ENCODE measurements at places on chromosomes 1 and 21.

DNA sequence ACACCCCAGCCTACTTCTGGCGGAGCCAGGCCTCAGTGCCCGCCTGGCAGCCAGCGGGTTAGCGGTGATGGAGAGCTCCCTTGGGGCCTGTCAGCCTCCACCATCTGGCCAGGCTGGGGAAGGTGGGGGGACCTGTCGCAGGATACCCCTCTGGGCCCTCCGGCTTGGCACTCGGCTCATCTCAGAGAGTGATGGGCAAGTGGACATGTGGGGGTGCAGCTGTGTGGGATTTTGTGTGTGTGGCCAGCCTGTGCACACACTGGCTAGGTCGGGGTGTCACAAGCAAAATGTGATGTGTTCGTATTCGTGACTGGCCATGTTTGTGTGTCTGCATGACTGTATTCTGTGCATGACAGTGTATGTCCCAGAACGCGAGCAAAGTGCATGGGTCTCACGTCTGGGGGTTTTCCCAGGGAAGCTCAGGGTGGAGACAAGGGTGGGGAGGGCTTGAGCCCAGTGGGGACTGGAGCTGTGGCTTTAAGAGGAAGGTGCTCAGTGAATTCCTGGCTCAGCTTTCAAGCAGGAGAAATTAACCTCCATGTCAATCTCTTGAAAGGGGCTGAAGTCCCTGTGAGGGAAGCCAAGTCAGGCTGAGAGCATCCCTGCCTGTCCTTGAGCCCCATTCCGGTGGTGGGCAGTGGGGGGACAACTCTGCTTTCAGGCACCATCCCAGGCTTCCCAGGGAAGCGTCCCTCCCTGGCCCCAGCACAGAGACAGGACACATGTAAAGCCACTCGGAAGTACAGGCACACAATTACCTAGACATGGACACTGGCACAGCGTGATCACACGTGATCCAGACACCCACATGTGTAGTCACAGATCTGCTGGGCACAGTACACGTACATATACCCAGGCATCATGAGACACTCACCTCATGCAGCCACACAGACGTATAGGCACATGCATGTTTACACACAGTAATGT, 21.1 kb upstream of the ADGRB2 start:
- DNase-seq, result no peak

DNA sequence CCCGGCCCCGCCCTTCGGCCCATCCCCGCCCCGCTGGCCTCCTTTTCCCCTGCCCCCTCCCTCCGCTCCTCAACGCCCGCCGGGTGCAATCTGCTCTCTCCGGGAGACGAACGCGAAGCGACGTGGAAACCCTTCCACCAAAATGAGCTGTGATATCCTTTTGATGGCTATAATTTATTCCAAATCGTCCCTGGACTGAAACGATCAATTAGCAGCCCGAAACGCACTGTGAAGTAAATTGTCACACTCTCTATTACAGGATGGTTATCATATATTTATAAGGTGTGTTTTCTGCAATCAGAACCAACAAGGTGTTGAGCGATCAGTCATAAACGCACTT, 134.6 kb upstream of the BARHL2 start:
- DNase-seq, result no peak

- no peak for DNase-seq
These were observed 690.5 kb upstream of the NR5A2 start for GRCh38 chr1:199336745-199337640.

GRCh38 chr1:236172041-236172579, 29.8 kb downstream of the GPR137B start:
- no peak for DNase-seq

DNA sequence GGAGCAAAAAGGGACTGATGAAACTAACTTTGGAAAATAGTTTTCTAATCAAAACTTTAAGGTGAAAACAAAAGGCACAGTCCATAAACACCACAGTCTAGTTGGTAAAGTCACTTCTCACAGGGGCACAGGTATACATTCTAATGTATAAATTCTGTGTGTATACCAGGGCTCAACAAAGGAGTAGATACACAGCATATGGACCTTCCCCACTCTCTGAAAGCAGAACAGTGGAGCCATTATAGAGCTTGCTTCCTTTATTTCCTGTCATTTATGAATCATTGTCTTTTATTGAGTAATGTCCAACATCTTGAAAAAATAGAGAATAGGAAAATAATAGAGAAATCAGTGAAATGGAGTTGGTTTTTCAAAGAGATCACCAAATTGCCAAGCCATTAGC, 746.5 kb upstream of the CHRM3 start:
- no peak for DNase-seq

DNA sequence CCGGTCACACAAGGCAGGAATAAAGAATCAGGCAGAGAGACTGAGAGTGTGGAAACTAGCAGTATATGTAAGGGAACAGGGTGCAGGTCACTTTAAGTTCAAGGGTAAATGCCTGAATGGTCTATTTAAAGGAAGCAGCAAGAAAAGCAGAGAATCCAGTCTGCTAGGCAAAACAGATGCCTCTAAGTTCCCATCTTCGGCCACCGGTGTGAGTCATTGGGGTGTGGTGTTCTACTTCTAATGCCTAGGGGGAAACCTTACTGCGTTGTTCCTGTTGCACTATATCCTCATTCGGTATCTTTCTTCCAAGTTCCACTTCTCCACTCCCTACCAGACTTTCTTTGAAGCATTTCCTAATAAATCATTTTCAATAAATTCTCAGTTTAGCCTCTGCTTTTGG, 259.9 kb downstream of the HHIPL2 start:
- no peak for DNase-seq

DNA sequence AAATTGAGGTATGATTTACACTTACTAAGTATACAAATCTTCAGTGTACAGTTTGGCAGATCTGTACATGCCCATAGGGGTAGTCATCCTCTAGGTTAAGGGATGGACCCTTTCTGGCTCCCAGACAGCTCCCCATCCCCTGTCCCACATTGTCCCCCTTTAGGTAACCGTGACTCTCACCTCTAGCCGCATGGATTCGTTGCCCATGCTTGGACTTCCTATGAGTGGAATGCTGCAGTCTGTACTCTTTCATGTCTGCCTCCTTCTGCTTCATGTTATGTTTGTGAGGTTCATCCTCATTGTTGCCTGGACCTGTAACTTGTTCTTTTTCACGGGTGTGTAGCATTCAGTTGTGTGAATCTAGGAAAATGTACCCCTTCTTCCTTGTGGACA, 20.3 kb downstream of the SLC37A1 start:
- DNase-seq, result no peak

GRCh38 chr21:41957991-41958766, 4.4 kb upstream of the C2CD2 start:
- DNase-seq, result no peak

DNA sequence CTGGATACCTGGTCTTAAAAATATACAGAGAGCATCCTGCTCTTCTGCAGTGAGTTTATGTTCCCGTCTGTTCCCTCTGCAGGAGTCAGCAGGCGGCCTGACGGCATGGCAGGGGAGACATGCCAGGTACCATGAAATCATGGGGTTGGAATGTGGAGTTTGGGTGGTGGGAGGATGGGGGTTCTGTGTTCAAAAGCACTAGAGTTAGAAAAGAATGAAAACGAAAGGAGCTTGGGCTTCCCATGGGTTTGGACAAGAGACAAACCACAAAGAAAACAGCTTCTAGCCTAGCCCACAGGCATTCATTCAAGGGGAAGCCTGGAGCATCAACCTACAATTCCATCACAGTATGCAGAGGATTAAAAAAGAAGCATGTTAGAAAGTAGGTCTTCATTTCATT, 59.9 kb downstream of the WARS2 start:
- DNase-seq, result no peak

DNA sequence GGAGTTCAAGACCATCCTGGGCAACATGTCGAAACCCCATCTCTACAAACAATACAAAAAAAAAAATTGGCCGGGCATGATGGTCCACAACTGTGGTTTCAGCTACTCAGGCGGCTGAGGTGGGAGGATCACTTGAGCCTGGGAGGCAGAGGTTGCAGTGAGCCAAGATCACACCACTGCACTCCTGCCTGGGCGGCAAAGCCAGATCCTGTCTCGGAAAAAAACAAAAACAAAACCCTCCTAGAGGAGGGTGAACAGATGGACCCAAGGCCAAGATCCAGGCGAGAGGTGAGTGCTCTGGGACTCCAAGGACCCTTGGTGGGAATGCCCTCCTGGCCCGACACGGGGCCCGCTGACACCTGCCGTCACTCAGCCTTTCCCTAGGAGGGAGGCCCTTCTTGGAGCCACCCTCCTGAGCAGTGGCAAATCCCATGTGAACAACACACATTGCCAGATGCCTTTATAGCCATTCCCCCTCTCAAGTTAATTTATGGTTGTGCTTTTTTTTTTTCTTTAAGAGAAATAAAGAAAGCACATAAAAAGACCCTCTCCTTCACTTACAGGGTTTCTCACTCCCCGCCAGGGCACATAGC, 380 bp downstream of the TFF2 start:
- no peak for DNase-seq

- DNase-seq, result no peak
These were observed 10.9 kb upstream of the GNL2 start for GRCh38 chr1:37606481-37607263.

GRCh38 chr1:214467078-214467585, 84.3 kb downstream of the PTPN14 start:
- DNase-seq, result no peak

- no peak for DNase-seq
These were observed 315.2 kb downstream of the RPS6KC1 start for GRCh38 chr1:213366141-213366831.

DNA sequence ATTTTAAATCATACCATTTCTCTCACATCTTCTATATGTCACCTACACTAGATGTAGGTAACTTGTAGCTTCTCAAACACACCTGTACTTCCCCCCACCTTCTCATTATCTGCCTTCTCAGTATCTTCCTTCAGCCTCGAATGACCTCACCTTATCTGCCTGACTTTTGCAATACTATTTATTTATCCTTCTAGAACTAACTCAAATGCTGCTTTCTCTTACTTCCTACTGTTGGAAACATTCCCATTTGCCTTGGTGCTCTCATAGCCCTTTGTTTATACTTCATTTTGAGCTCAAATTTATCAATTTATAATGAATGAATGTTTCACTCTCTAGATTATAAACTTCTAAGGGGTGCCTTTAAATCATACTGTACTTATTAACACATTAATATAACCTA, 50.4 kb upstream of the KIAA1614 start:
- no peak for DNase-seq

All from dorsolateral prefrontal cortex (tissue), 122 donors.